Right kidney (tissue), 9 donors: ENCODE measurements at places on chromosomes 11 and 22.

DNA sequence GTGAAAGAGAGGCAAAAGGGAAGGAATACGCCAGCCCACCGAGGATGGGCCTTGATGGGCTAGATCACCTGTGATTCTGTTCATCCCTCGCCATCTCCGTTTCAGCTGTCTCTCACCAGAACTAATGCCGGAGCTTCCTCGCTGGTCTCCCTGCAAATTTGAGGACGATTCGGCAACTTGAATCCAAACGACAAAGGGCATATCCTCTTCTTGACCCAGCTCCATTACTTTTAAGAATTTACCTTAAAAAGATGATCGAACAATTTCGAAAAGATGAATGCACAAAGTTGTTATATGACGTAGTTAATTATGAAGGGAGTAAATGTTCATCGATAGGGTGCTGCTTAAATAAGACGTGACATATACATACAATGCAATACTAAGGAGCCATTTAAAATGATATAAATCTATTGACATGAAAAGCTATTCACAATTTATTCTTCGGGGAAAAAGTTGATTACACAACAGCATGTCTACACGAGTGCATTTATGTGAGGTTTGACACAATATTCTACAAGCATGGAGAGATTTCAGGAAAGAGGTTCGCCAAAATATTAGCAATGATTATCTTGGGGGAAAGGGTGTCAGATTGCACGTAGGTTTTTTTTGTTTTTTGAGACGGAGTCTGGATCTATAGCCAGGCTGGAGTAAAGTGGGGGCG is 937 bp upstream of the FAM168A start:
- no peak for DNase-seq

DNA sequence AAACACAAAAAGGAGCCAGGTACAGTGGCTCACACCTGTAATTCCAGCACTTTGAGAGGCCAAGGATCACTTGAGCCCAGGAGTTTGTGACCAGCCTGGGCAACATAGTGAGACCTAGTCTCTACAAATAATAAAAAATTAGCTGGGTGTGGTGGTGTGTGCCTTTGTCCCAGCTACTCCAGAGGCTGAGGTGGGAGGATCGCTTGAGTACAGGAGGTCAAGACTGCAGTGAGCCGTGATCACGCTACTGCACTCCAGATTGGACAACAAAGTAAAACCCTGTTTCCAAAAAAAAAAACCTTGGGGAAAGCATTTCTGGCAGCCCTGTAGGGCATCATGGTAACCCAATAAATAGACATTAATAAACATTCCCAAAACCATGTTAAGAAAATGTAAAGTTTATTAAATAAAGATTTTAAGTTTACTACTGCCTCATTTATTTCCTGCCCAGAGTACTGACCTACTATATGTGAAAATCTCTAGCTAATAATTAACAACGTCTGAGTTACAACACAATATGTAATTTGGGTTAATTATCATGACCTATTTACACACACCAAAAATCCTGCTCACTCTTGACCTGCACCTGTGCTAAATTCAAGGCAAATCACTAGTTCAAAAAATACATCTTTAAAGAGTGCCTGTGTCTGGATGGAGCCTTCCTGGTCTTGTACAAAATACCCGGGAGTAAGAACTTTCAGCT is 8.4 kb downstream of the EEF1G start:
- no peak for DNase-seq

GRCh38 chr11:88337987-88338668 is 592 bp upstream of the CTSC start:
- no peak for DNase-seq

GRCh38 chr11:8271106-8271886 is 7.6 kb upstream of the LMO1 start:
- no peak for DNase-seq

DNA sequence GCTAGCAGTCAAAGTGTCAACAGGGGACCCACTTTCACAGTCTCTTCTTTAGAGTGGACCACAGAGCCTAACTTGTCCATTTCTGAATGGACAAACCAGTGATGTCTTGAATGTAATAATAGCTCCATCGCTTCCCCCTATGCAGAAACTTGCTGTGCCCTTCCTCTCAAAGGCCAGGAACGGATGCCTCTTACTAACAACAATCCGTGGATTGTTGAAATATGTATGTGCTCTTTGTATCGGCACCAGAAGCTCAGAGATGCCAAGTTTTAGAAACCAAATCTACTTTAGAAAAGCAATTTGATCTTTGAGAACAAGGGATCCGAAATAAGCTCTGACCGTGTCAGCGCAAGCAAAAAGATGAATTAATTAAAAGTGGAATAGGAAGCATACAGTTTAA is 259.5 kb upstream of the POU2AF2 start:
- DNase-seq = no peak

- DNase-seq = no peak
Observed at GRCh38 chr11:11253497-11253896, 99.6 kb downstream of the CSNK2A3 start.

DNA sequence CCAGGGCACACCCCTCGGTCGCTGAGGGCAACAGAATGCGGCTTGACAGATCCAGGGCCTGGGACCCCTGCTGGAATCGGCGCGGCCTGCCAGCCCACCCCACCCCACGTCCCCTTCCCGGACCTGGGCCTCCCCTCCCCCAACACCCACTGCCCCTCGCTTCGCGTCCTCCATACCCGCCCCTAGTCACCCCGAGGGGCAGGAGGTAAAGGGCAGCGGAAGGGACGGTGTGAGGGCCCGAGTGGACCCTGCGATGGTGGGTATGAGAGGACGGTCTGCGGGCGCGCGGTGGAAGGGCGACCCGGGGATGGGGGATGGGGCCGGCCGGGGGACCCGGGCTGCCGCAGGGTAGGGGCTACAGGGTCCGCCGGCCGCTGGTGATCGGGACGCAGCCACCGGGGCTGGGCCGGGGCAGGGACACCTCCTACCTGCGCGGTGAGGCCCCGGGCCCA is 311 bp downstream of the APBB1 start:
- no peak for DNase-seq

- DNase-seq = no peak
Observed at GRCh38 chr11:69480547-69481392, 693 bp upstream of the LINC01488 start.

DNA sequence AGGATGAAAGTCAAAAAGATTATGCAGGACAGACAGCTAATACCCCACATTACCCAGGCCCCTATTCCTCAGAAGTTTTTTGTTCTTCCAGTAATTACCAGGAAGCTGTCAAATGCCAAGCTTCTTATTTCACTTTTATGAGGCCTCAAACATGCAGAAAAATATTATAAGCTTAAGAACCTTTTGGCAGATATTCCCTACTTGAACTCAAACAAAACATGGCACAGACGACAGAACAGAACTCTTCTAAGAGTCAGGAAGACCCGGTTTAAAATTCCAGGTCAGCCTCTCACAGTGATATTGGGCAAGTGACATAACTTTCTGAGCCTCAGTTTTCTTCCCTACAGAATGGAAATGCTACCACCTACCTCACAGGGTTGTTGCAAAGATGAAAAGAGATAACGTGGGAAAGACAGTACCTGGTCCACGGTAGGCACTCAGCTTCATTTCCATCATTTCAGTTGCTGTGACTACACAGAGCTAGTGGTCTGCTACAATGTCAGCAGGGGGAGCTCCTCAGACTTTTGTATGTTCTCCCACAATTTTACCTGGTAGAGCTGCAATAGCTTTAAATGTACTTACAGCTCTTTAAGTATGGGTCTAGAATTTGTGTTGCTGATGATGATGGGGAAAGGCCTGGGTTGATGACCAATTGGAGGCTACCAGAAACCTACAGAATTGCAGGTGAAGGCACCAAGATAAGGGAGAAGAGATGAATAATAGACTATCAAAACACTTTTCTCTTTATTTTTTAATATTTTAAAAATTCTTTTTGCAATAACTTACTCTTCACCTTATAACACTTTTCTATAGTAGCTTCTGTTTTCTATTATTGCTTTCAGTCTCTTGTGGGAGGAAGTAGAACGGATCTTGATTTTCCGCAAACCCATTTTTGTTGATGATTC is 98.3 kb upstream of the CHRM4 start:
- DNase-seq = no peak

- DNase-seq = no peak
Observed at GRCh38 chr11:1542267-1542666, 29.8 kb downstream of the DUSP8 start.

DNA sequence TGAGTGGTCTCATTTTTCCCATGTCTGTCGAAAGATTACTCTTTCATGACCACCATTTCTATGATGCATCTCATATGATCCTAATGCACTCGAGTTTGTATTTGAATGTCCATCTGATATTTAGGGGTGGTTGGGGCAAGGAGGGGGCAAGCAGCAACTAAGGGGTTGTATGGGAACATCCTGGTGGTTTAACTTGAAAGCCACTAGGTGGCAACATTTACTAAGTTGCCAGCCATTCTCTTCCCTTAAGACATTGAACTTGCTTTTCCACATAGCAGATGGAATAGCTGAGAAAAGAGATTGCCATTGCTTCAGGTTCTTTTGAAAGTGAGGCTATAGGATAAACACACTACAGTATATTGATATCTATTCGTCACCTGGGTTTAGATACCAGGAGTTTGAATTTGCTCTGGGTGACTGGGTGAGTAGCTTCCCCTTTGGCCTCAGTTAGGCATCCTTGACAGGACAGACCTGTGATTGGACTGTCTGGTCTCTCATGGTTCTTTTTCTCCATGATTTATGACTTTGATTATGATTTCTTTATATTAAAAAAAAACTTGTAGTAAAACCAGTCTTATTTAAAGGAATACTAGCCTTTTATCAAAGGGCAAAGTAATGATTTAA is 32.4 kb downstream of the NF2 start:
- DNase-seq = no peak

DNA sequence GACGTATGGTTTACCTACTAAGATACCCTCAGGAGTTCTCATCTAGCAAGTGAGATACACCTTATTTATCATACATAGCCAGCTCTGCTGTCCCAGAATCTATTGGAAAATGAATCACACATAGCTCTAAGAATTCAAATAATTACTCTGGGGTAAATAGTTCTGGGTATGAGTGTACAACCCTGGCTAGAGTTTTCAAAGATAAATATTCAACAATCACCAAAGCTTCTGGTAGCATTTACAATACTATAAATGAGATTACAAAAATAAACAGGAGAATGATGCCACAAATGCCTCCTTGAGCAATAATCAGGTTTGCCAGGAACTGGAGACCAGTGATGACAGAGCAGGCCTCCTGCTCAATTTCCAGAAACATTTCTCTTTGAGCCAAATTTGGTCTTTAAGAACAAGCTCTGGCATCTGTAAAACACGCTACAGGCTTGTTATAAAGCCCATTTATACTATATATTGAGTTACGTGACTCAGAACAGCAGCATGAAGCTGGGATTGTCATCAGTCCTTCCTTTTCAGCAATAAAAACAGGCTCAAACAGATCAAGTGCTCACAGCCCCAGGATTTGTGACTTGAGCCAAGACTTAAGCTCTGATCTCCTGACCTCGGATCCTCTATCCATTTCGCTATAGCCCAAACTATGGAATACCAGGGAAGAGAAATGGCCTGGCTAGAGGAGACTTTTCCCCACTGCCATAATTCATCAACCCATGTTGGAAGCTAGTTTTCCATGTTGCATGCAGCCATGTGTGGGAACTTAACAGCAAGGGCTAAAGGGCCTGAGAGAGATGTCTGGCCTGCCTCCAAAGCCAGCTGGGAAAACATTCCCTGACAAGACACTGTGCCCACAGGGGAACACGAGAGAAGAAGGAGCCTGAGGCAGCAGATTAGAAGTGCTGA is 19.7 kb downstream of the RAB30 start:
- peak; percentile 34 for DNase-seq

DNA sequence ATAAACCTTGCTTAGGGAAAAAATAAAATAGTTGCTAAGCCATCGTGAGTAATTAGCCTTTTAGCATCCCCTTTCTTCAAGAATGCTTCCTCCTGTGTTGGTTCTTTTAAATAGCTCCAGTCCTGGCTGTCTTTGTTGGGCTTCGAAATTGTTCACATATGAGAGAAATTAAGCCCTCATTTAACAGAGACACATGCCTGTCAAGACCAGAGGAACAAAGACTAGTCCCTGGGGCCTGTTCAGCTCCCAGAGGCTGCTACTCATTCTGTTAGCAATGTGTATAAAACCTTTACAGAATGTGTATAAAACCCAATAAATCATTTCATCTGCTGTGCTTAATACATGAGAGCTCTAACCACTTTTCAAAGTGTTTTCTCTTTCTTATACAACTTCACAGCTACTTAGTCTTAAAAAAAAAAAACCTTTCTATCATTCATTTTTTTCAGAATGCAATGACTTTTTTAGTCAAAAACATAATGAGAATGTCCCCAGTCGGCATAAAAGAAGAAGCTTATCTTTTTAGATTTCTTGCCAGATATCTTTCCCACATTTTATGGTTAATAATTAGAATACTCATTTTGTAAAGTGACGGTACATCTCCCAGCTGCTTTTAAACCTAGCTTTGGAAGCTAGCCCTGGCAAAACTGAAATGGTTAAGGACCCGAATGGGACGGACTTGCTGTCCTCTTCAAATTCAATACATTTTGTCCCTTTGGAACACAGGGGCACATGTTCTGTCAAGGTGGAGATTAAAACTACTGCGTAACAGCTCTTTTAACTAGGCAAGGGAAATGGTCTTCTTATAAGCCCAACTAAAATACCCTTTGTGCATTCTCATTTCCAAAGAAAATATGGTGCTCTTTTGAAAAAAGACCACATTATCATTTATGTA is 186.1 kb downstream of the SOX6 start:
- DNase-seq = no peak

- no peak for DNase-seq
Observed at GRCh38 chr22:24417901-24418641, 9.3 kb upstream of the ADORA2A start.

- no peak for DNase-seq
Observed at GRCh38 chr11:134667175-134667500, 255.1 kb upstream of the B3GAT1 start.

GRCh38 chr22:22474733-22475132 is 33.8 kb downstream of the ZNF280B start:
- no peak for DNase-seq

GRCh38 chr11:118000850-118001228 is 14.6 kb downstream of the IL10RA start:
- DNase-seq = no peak

DNA sequence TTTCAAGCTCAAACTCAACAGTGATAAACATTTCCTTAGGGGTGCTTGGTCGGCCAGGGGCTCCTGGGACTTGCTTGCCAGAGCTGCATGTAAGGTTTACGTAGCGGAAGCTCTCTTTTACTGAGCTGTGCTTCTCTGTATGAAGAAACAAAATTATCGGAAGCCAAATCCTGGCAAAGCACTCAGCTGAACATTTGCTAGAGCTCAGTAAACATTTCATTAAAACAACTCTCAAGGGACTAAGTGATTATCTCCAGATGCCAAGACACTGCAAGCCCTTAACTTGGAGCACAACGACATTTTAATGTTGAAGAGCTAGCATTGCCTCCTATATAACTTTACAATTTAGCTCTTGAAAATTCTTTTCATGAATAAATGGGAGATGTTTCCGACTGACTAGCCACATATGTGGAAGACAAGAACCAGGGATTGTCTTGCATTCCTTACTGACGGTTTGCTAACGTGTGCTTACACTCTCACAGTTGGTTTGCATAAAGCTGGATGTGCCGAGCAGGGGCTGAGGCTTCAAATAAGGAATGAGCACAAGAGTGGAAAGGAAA is 43.4 kb downstream of the SCUBE2 start:
- peak; percentile 32 for DNase-seq

- DNase-seq = no peak
Observed at GRCh38 chr22:24948356-24949202, 2.1 kb upstream of the LHFPL7 start.
